Amygdala (tissue), 56 donors: ENCODE measurements at places on chromosomes 3 and 15.

- DNase-seq, result no peak
These were observed 97.7 kb upstream of the TSPAN3 start for GRCh38 chr15:77168616-77169015.

DNA sequence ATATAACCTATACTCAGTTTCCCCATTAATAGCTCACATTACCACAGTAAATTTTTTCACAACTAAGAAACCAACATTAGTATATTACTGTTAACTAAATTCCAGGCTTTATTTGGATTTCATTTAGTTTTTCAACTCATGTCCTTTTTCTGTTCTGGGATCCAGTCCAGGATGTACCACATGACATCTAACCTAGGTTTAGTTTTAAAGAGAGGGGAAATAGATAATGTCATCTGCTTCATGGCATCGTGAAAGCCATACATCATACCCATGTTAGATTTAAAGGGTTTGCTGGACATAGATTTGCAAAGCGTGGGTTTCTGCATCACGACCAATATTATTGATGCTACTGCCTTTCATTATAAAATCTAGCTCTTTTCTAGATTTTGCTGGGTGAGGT lies 33.2 kb upstream of the RPP14 start:
- no peak for DNase-seq

DNA sequence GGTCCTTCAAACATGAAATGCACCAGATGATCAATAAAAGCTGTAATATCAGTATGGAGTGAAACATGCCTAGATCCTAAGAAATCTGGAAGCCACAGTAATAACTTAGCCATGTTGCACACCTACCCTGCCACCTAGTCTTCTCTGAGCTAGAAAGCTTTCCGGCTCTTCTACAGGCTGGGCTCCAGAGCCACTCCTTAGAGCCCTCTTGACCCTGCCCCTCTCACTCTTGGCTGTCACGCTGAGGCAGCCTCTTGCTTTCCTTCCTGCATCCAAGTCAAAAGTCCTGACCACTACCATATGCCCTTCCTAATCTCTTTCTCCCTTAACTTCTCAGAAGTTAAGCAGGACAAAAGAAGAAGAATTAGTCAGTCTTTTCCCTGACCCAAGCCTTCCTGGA lies 17.7 kb downstream of the RBM15B start:
- no peak for DNase-seq

DNA sequence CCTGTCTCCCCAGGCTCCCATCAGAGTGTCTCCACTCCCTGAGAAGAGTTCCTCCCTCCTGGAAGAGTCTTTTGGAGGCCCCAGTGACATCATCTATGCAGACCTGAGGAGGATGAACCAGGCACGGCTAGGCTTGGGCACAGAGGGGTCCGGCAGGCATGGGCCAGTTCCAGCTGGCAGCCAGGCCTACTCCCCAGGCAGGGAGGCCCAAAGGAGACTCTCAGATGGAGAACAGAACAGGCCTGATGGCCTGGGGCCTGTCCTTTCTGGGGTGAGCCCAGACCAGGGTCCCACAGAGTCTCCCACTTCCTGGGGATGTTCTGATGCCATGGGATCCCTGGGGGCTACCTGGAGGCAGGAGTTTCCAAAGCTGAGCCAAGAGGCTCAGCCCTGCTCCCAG lies 8.5 kb downstream of the SH2D7 start:
- no peak for DNase-seq

- no peak for DNase-seq
These were observed 515.9 kb downstream of the GBE1 start for GRCh38 chr3:81245501-81245900.

DNA sequence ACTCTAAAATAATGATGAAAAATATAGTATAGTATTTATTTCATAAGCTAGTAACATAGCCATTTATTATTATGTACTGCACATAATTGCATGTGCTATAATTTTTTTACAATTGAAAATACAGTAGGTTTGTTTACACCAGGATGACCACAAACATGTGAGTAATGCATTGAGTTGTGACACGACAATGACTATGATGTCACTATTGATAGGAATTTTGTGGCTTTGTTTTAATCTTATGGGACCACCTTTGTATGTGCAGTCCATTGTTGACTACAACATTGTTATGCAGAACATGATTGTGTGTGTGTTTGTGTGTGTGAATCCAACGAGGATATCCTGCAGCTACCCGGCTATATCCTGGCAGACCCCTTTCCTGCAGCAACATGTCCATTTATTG lies 372.2 kb upstream of the MCTP2 start:
- no peak for DNase-seq

DNA sequence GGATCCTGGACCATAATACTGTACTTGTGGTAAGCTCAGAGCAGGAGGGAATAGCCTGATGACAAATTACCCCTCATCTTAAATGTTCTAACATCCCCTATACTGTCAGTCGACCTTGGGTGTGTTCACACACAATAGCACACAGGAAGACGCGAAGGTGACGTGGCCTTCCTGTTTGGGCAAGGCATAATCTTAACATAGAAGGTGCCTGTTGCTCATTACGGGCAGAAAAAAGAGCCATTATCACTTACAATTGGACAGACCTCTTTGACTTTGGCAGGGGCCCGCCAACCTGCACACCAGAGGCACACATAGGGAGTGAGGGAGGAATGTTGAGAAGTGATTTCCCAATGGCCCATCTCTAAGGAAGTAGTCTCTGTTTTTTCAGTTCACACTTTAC lies 144.2 kb downstream of the ANO10 start:
- DNase-seq, result no peak

DNA sequence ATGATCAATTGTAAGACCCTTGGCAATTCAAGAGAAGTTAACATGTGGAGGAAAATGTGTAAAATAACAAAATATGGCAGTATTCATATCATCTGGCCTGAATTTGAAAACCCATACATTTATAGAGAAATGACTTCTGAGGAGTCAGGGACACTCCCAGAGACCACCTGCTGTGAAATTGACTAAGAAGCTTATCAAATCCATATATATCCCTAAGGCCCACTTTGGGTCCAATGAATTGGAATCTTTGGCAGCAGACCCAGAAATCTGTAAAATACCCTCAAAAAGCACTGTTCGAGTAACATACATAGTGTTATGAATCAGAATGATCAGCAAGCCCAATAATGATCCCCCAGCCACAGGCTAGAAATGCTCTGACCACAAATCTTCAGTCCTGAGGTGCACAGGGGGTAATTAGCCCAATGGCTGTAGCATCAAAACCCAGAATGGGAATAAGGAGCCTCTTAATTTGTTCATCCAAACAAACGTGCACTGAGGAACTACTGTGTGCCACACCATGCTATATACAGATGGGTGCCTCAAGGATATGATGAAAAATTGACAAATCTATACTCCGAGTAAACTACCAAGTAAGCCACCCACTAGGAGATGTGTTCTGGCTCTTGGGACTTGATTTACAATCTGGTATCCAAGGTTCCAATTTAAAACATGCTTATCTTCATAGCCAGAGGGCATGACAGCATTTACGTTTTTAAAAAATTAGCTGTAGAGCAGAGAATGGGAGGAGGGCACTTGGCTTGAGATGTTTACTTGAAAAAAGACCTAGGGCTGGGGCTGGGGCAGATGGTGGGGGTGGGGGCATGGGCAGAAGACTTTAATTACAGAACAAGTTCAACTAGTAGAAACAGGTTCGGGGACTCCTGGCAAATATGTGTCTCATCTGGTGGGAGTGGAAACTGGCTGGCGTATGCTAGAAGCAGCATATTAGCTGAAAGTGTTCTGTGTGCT lies 9.1 kb upstream of the ARHGEF3 start:
- DNase-seq, result no peak

- no peak for DNase-seq
These were observed 25.0 kb downstream of the TCAIM start for GRCh38 chr3:44363591-44363990.

GRCh38 chr3:10423171-10423882 lies 82.1 kb downstream of the ATP2B2 start:
- DNase-seq, result no peak

DNA sequence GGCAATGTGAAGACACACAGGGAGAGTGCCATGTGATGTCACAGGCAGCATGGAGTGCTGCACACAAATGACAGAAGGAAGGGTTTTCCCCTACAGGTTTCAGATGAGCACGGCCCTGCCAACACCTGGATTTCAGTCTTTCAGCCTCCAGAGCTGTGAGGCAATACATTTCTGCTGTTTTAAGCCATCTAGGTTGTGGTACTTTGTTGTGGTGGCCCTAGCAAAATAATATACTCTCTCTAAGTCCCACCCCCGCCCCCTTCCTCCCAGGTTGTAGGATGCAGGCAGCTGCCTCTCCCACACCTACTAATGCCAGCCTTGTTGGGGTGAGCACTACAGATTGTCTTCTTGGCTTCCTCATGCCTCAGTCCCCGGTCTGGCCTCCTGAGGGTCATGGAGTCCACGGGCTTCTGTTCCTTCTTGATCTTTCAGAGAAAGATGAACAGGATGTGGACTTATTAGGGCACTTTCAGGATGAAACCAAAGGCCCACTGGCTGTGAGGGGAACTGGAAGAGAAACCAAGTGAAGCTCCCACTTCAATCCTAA lies 180.0 kb downstream of the CD47 start:
- no peak for DNase-seq
